Endodermal cell (in vitro differentiated cells): ENCODE measurements at places on chromosomes 1 and 21. TPM values are rescaled to one million over a fixed set of nuclear protein-coding genes. Genes with fewer than 3 reads are reported as not detected.

The CRP gene
- 0.92 to 1.2 TPM (median 1.2 TPM) in 3 replicates for total RNA-seq

The PRAMEF7 gene
- not detected in 3 replicates for total RNA-seq

The IL10RB gene
- total RNA-seq, result 4.0 to 6.6 TPM (median 5.3 TPM) in 3 replicates

The CD48 gene
- total RNA-seq, result 1.1 to 6.0 TPM (median 1.3 TPM) in 3 replicates

The RNU1-2 gene
- total RNA-seq, result 2,322 to 3,611 TPM (median 3,596 TPM) in 3 replicates

The BSND gene
- 0.15 to 0.20 TPM (median 0.16 TPM) in 3 replicates for total RNA-seq

The KRTAP21-2 gene
- total RNA-seq, result not detected in 3 replicates

The LCE1A gene
- not detected in 3 replicates for total RNA-seq

The LCE2C gene
- not detected in 2 replicates for total RNA-seq

The TFF2 gene
- not detected in 3 replicates for total RNA-seq

The SLAMF7 gene
- not detected in 3 replicates for total RNA-seq

The SPRR4 gene
- total RNA-seq, result not detected in 3 replicates

The C1QA gene
- not detected in 3 replicates for total RNA-seq

The LCE3D gene
- total RNA-seq, result not detected in 2 replicates

DNA sequence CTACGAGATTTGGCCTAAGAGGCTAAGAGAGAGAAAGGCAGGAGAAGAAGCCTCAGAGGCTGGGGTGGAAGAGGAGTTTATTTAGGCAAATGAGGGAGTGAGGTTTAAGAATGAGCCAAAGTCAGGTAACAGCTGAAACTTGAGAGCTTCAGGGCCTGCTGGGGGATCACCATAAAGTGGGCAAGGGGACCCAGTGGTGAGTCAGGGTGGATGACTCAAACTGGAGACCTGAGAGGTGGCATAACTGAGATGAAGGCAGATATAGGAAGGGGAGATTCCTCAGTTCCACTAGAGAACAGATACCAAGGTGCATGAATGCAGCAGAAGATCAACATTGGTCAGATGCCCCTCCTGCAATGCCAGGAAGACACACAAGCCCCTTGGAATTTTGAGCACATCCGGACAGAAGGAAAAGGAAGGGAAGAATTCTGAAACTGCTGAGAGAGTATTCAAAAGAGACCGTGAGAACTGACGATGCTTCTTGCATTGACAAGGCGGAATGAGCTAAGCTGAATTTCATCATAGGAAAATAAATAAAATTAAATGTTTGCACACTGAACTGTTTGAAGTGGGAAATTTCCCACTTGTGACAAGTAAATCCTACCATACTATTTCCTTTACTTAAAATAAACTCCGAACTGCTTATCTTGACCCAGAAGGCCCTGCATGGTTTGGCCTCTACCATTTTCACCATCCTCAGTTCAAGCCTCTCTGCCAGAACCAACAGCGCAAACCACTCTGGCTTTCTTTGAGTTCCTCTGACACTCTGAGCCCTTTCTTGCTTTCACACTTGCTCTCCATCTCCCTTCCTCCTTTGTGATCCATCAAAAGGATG is 94.1 kb downstream of the NMNAT2 start:
- H3K4me3 ChIP-seq, result no peak overlapping the region
- peak; percentile 61 for DNase-seq
- peaks cover 9% of the 10 kb centered on the region for H3K4me1 ChIP-seq

- no peak for DNase-seq
- H3K36me3 ChIP-seq, result no peaks in the 10 kb centered on the region
- no peaks in the 10 kb centered on the region for H3K4me1 ChIP-seq
- H3K4me3 ChIP-seq, result no peak overlapping the region
Measured at GRCh38 chr1:79037085-79037484, 30.6 kb upstream of the ADGRL4 start.

- no peaks in the 10 kb centered on the region for H3K4me1 ChIP-seq
- H3K27me3 ChIP-seq, result no peaks in the 10 kb centered on the region
- peaks cover 58% of the 10 kb centered on the region for H3K36me3 ChIP-seq
- no peak overlapping the region for H3K27ac ChIP-seq
- H3K4me3 ChIP-seq, result no peak overlapping the region
Measured at GRCh38 chr21:33418691-33419090, 15.5 kb downstream of the IFNGR2 start.

DNA sequence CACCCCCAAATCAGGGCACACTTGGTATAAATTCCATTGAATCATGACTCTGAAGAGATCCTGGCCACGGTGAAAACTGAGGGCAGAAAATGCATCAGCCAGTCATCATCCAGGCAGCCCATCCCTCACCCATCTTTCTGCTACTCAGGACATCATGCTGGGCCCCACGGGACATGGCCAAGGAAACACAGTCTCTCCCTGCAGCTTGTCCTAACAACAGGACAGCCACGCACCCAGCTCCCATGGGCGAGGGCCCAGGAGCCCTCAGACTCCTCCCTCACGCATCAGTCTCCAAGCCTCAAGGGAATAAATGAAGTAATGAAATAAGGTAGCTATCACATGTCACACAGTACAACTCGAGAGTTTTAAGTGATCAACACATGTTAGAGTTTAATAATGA is 37.8 kb downstream of the ELK4 start:
- H3K36me3 ChIP-seq, result peaks cover 6% of the 10 kb centered on the region
- no peak overlapping the region for H3K27ac ChIP-seq
- peaks cover 6% of the 10 kb centered on the region for H3K27me3 ChIP-seq

DNA sequence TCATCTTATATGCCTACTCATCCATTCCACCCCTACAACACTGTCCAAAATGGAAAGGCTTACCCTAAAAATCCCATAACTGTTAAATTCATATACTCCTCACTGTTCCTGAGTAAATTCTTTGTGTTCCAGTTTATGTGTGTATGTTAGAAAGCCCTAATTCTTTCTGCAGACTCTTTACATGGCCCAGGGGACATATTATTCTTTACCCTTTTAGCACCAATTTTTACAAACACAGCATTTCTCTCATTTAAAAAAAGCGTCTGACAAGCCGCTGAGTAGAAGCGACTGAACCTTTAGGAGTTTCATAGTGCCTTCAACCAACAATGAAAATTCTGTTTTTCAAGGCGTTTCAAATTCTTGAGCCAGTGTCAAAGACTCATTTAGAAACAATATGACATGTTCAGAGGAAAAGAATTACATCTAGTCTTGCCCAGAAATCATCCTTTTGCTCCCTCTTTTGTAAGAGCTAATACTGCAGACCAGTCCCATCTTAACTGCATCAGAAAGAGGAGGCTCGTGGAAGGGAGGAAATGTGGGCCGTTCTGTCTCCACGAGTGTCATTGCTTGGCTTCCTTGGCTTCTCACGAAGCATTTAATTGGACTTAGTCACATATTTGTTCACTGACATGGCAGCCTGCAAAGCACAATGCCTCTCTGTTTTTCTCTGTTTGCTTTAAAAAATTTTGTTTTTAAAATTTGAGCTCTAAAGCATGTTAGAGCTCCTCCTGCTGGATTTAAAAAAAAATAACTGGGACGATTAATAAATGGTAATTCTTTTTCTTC is 21.3 kb upstream of the C1orf105 start:
- no peaks in the 10 kb centered on the region for H3K27me3 ChIP-seq
- no peaks in the 10 kb centered on the region for H3K36me3 ChIP-seq
- peak; percentile 48 for DNase-seq

GRCh38 chr1:29256394-29256793 is 20.1 kb downstream of the PTPRU start:
- H3K27me3 ChIP-seq, result peaks cover 5% of the 10 kb centered on the region
- no peaks in the 10 kb centered on the region for H3K4me1 ChIP-seq
- H3K27ac ChIP-seq, result no peak overlapping the region
- peaks cover 5% of the 10 kb centered on the region for H3K36me3 ChIP-seq
- peak; percentile 70 for DNase-seq
- no peak overlapping the region for H3K4me3 ChIP-seq

DNA sequence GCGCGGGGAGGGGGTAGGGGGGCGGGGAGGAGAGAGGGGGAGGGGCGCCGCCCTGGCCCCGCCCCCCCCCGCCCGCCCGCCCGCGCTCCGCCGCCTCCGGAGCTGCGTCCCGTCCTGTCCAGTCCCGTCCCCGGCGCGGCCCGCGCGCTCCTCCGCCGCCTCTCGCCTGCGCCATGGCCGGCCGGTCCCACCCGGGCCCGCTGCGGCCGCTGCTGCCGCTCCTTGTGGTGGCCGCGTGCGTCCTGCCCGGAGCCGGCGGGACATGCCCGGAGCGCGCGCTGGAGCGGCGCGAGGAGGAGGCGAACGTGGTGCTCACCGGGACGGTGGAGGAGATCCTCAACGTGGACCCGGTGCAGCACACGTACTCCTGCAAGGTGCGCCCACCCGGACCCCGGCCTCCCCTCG is at the start of gene AGRN:
AGRN (plus strand) TSS at position 121 of the 405 bp plus-strand sequence; CDS start at position 174, 53 bp downstream.
- H3K27ac ChIP-seq, result peak within 1 kb of the TSS; percentile 95
- H3K27me3 ChIP-seq, result no peaks in the 10 kb centered on the region
- peak; percentile 82 for DNase-seq
- peak within 1 kb of the TSS; percentile 80 for H3K4me3 ChIP-seq

DNA sequence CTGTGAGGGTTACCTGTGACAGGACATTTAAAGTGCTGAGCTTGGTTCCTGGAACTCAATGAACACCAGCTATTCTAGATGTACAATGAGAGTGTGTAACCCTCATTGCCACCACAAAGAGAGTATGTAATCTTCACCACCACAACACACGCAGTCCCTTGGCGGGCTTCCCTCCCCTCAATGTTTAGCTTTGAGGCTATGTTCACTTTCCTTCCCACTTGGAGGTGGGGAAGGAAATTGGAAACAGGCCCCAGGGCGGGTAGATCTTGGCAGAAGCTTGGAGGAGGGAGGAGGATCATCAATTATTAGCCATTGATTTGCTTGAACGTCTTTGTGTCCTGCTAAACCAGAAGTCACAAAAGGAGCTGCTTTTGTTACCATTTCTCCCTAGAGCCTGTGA is 8.3 kb upstream of the COL16A1 start:
- H3K27ac ChIP-seq, result no peak overlapping the region
- no peak overlapping the region for H3K4me3 ChIP-seq
- no peaks in the 10 kb centered on the region for H3K36me3 ChIP-seq
- DNase-seq, result no peak
- peaks cover 8% of the 10 kb centered on the region for H3K4me1 ChIP-seq

DNA sequence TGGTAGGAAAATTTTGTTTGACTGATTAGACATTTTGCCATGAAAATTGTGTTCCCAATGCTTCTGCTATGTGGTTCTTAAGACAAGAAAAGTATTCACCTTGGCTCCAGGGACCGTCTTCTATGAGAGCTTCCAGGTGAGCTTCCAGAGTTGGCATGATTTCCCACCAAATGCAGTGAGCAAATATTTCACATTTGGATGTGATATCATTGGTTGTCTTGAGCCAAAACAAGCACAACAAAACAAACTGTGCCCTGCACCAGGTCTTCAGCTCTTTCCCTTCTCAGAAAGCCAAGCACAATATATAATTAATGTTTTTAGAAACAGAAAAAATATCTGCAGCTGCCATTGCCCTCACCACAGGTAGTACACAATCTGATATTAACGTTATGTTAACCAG is 1009.0 kb downstream of the PLA2G4A start:
- H3K36me3 ChIP-seq, result no peaks in the 10 kb centered on the region
- H3K4me1 ChIP-seq, result no peaks in the 10 kb centered on the region
- no peak for DNase-seq

DNA sequence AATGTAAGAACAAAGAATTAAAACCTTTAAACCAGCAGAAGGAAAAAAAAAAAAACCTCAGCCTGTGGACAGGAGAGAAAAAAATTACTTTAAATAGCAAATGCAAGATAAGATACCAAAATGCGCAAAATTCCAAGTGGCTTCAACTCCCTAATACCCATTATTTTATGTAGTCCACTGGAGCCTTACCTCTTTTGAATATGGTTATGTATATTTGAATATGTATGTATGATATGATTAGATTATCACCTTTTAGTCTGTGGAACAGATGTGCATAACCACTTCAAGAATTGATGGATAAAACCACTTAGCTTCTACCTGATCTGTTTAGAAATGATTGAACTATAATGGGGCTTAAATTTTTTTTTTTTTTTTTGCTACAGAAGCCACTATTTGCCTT is 52.4 kb upstream of the C1orf115 start:
- H3K27ac ChIP-seq, result no peak overlapping the region
- peaks cover 12% of the 10 kb centered on the region for H3K4me1 ChIP-seq
- H3K4me3 ChIP-seq, result no peak overlapping the region

DNA sequence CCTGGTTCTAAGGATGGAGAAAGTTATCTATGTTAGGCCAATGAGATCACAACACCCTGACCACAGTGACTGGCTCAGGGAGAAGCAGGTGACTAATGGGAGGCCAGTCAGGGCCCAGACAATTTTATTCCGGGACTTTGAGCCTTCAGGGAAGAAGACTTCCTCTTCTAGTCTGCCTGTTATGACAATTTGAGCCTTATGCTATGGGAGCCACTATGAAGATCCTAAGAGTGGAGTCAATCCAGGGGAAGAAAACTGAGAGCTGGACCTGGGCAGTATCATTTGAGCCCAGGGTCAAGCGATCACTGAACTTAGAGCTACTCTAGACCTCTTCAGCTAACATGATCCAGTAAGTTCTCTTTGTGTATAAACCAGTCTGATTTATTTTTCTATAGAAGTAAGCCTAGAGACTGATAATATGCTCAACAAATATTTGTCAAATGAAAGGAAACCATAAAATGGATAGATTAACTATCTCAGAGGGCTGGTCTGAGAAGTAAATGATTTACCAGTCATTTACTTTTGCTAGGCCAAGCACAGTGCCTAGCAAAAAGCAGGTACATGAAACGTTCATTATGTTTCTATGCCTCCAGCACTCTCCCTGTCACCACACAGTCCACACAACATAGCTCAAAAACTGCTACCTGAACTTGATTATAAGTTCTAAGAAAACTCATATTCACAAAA is 4.2 kb upstream of the C1orf141 start:
- H3K4me3 ChIP-seq, result no peak overlapping the region
- H3K36me3 ChIP-seq, result no peaks in the 10 kb centered on the region
- H3K4me1 ChIP-seq, result no peaks in the 10 kb centered on the region

DNA sequence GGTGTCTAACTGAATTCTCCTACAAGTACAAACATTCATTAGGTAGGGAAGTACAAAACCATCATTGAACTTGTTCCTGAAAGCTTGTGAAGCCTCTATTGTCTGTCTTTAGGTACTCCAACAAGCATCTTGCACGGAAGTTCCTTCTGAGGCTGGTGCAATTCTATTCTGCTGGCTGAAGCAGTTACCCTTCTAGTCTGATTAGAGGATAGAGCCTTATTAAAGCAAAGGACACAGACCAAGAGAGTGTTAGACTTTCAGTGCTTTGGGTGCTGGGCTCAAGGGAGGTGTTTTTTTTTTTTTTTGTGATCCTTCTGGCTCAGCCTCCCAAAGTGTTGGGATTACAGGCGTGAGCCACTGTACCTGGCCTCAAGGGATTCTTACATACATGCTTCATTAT is 43.8 kb downstream of the HHAT start:
- no peak overlapping the region for H3K27ac ChIP-seq
- H3K27me3 ChIP-seq, result no peaks in the 10 kb centered on the region
- no peak overlapping the region for H3K4me3 ChIP-seq
- no peaks in the 10 kb centered on the region for H3K36me3 ChIP-seq

GRCh38 chr1:9413071-9413876 is 120.6 kb downstream of the SPSB1 start:
- H3K36me3 ChIP-seq, result no peaks in the 10 kb centered on the region
- no peak overlapping the region for H3K27ac ChIP-seq
- peaks cover 5% of the 10 kb centered on the region for H3K4me1 ChIP-seq

- no peak overlapping the region for H3K27ac ChIP-seq
- H3K36me3 ChIP-seq, result no peaks in the 10 kb centered on the region
- H3K4me3 ChIP-seq, result no peak overlapping the region
- no peaks in the 10 kb centered on the region for H3K27me3 ChIP-seq
- peaks cover 3% of the 10 kb centered on the region for H3K4me1 ChIP-seq
Measured at GRCh38 chr1:223616586-223616985, 48.9 kb downstream of the CAPN8 start.

- H3K27ac ChIP-seq, result no peak overlapping the region
- H3K27me3 ChIP-seq, result no peaks in the 10 kb centered on the region
- peaks cover 92% of the 10 kb centered on the region for H3K36me3 ChIP-seq
- H3K4me3 ChIP-seq, result no peak overlapping the region
- no peak for DNase-seq
Measured at GRCh38 chr1:90027281-90027680, 32.4 kb downstream of the ZNF326 start.
